ENCODE measurements at places on chromosomes 12 and 14. TPM values are rescaled to one million over a fixed set of nuclear protein-coding genes. Genes with fewer than 3 reads are reported as not detected.

DNA sequence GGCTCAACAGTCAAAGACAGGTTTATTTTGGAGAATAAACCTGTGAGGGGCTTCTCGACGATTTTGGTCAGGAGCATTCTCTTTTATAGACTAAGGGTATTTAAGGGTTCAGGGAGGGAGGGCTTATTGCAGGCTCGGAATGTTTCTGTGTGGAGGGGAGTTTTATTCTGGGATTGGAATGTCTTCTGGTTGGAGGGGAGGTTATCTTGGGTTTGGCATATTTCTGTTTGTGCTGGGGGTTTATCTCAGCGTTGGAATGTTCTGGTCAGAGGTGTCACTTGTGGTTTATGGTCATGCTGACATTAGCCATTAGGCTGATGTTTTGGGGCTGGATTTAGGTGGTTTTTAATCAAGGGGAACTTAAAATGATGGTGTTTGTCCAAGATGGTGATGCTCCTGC, 103.9 kb downstream of the SUDS3 start:
- no peak overlapping the region for H3K4me3 ChIP-seq
- no peaks in the 10 kb centered on the region for H3K27me3 ChIP-seq
- H3K27ac ChIP-seq = no peak overlapping the region
- no peak for DNase-seq
- H3K4me1 ChIP-seq = no peaks in the 10 kb centered on the region

- no peak for DNase-seq
- no peaks in the 10 kb centered on the region for H3K36me3 ChIP-seq
- H3K27ac ChIP-seq = peak overlapping the region; percentile 80
- H3K4me1 ChIP-seq = peaks cover 26% of the 10 kb centered on the region
- no peak overlapping the region for H3K4me3 ChIP-seq
- no peaks in the 10 kb centered on the region for H3K27me3 ChIP-seq
Measured at GRCh38 chr14:61586544-61587055, 108.7 kb upstream of the HIF1A start.

DNA sequence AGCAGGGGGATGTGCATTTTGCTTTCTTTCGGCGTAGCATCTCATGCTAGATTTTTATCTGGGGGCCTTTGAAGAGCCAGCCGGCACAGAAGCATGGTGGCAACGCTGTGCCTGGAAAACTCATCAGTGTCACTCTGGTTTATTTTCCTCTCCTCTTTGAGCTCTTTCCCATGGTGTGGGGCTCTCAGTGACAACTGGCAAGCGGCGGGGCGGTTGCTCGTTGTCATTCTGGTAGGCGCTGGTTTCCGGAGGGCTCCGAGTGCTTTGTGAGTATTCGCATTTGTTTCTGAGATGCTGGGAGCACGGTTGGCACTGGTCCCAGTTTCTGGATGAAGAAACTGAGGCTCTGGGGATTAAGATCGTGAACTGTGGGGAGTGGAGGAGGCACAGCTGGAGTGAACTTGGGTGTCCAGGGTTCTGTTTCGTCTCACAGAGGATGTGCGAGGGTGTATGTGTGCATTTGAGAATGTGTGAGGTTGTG, 23.3 kb downstream of the TPCN1 start:
- no peaks in the 10 kb centered on the region for H3K27me3 ChIP-seq
- peaks cover 6% of the 10 kb centered on the region for H3K4me1 ChIP-seq
- peak; percentile 79 for DNase-seq
- H3K4me3 ChIP-seq = no peak overlapping the region
- no peaks in the 10 kb centered on the region for H3K36me3 ChIP-seq

GRCh38 chr12:65508276-65509035, 230.0 kb downstream of the MSRB3 start:
- H3K27ac ChIP-seq = no peak overlapping the region
- H3K36me3 ChIP-seq = no peaks in the 10 kb centered on the region
- no peak overlapping the region for H3K4me3 ChIP-seq
- no peak for DNase-seq
- H3K4me1 ChIP-seq = peaks cover 20% of the 10 kb centered on the region
- H3K27me3 ChIP-seq = no peaks in the 10 kb centered on the region

GRCh38 chr12:58881816-58882215, 38.5 kb downstream of the LRIG3 start:
- DNase-seq = no peak
- H3K27ac ChIP-seq = no peak overlapping the region
- no peak overlapping the region for H3K4me3 ChIP-seq
- H3K36me3 ChIP-seq = peaks cover 27% of the 10 kb centered on the region

GRCh38 chr12:124738636-124739467, 124.8 kb downstream of the SCARB1 start:
- DNase-seq = no peak
- no peaks in the 10 kb centered on the region for H3K27me3 ChIP-seq
- H3K4me1 ChIP-seq = no peaks in the 10 kb centered on the region

DNA sequence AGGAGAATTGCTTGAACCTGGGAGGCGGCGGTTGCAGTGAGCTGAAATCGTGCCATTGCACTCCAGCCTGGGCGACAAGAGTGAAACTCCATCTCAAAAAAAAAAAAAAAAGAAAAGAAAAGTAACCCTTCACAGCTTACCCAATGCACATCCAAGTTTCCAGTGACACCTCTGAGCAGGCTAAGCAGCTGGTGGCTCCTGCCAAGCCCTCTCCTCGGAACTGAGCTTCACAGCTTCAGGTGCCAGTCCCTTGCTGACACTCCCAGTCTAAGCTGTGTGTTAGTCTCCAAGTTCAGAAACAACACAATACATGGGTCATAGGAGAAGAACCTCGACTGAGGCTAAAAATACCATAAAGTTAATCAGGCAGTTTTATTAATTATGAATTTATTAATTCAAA, 7.9 kb downstream of the CD9 start:
- H3K36me3 ChIP-seq = peaks cover 13% of the 10 kb centered on the region
- H3K4me3 ChIP-seq = no peak overlapping the region
- no peaks in the 10 kb centered on the region for H3K27me3 ChIP-seq

DNA sequence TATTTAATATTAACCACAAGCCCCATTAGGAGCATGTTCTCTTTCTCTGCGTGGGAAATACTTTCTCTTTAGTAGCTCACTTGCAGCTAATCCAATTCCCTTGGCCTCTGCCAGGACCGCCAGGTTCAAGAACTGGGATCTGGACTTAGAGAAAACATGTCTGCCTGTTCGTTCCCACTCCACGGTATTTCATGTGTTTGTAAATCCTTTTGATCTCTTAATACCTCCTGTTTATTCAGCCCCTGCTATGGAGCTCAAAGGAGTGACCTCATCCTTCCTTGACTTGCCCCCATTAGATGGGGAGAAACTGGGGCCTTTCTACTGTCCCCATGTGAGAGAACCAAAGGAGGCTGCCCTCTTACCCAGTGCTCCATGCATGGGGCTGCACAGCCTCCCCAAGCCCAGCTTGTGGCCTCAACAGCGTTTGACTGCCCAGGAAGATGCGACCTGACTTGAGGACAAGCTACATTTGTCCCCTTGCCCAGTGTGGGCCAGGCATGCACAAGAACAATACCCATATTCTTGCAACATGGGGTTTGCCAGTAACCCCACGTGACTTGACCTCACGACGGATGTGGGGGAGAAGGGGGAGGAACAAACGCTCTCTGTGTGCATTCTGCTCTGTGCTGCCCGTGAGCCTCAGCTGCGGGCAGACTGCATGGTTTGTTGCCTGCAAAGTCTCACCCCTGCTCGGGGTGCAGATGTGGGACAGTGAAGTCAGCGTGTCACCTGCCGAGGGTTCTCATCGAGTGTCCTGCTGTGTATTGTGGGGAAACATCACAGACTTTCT, 30.3 kb downstream of the CD9 start:
- peak overlapping the region; percentile 3 for H3K4me3 ChIP-seq
- peak overlapping the region; percentile 98 for H3K27ac ChIP-seq
- peak; percentile 94 for DNase-seq

The SLC17A8 gene
- not detected for total RNA-seq
